ENCODE measurements at places on chromosomes 6 and 20.

- peak; percentile 61 for DNase-seq
Measured at GRCh38 chr6:149566410-149567193, 427 bp downstream of the GINM1 start.

- DNase-seq: no peak
Measured at GRCh38 chr6:142913511-142914047, 31.4 kb downstream of the HIVEP2 start.

GRCh38 chr20:40926928-40927327 lies 101.7 kb upstream of the TOP1 start:
- DNase-seq: no peak

GRCh38 chr6:140581601-140582000 lies 1207.2 kb upstream of the CITED2 start:
- DNase-seq: no peak

DNA sequence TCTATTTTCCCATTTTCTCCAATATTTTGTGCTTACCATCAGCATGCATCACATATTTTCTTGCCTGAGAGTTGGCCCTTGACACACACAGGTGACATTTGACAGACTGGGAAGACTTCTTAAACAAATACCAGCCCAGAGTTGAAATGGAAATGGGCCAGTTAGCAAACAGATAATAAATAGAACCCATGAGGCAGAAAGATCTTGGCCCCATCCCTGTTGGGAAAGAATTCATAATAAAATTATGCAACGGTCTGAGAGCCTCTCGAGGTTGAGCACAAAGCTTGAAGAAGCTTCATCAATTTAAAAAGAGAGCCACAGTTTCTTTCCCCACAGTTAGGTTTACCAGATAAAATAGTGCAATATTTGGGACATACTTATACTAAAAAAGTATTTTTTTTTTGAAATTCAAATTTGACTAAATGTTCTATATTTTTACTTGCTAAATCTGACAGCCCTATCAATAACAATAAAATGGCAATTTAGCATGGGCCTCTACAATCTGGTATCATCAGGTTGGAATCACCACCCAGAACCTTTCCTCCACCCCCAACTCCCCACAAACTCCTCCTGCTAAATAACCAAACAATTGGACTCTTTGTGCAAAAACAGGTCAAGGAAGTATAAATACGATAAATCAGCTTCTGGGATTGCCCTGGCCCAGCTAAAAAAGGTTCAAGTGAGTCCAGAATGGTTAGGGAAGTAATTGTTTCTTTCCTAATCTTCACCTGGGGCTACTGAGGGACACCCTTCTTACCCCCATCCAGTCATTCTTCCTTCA lies 129.8 kb downstream of the CD164 start:
- DNase-seq: no peak

GRCh38 chr20:48679599-48679998 lies 148.2 kb downstream of the PREX1 start:
- DNase-seq: no peak

GRCh38 chr6:159172091-159172491 lies 2.9 kb downstream of the FNDC1 start:
- peak; percentile 26 for DNase-seq

DNA sequence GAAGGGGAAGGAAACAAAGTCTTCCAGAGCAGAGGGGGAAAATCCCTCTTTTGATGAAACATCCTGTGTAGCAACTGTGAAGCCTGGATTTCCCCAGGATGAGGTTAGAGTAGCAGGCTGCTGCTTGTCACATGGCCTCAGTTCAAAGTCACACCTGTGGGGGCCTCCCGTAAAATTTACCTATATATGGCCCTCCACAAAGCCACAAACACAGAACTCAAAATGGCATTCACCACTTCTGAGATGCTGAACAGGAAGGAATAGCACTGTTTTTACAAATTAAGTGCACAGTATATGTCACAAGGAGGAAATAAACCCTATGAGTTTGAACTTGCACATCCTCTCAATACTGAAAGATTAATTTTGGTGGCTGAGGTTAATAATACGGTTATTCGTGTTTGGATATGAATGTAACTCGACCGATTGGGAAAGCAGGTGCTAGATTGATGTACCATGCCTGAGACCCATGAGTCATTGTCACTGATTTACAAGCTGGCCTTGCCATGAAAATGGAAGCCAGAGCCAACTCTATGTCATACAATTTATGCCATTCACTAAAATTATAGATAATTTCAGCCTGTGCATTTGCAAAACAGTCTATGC lies 70.6 kb downstream of the SGK1 start:
- DNase-seq: no peak

GRCh38 chr6:137011406-137011805 lies 33.4 kb downstream of the IL20RA start:
- no peak for DNase-seq

GRCh38 chr6:128595544-128595943 lies 75.1 kb upstream of the PTPRK start:
- no peak for DNase-seq

- no peak for DNase-seq
Measured at GRCh38 chr6:14423330-14423729, 305.8 kb downstream of the CD83 start.

- no peak for DNase-seq
Measured at GRCh38 chr20:14383335-14383734, 45.9 kb upstream of the FLRT3 start.

DNA sequence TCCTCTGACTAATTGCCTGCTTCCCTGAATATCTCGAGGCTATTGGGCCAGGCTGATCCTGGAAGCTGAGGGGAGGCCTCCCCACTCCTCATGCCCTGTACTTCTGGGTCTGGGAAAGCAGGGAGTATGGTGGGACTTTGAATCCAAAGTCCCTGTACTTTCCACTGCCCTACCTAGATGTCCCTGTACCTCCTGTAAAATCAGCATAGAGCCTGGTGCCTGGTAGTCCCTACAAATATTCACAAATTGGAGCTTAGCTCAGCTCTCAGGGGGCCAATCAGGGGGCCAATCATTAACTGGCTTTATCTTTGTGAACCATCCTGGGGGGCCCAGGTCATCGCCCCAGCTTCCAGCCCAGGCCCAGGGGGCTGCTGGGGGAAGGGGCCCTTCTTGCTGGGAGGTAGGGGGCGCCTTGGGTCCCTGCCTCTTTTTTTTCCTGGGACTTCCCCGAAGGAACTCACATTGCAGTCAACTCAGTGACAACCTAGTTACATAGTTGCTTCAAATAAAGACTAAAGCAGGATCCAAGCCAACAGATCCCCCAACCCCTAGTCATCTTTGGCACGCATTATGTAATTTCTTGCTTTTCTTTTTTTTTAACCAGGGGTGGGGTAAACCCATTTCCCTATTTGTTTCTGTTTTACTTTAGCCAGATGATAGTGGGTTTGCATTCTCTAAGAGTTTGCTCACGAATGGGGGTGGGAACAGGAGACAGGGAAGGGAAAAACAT lies 6.9 kb upstream of the VEGFA start:
- peak; percentile 46 for DNase-seq

DNA sequence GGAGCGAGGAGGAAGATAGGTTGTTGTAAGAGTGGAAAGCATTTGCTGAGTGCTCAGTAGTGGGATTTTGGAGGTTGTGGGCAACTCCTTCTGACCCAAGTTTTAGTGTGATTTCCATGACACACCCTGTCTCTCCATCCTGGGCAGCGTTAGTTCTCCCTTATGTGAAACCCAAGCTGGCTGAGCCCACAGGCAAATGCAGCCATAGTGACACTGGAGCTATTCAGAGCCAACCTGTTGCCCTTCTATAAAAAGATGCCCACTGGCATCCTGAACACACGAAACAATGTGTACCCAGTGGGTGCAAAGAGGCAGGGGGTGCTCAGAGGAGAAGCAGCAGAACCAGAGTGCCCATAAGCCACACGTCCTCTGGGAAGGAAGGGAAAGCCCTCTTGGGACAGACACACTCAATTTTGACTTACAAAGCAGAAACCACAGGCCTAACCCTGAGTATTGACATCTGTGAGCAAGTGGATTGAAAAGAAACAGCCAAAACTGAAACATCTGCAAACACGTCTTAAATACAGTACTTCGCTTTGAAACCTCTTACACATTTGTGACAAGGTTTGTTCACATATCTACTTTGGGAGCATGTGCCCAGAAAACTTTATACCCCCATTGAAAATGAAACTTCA lies 54.6 kb downstream of the BPIFB1 start:
- no peak for DNase-seq

- no peak for DNase-seq
Measured at GRCh38 chr20:50607850-50608749, 83.2 kb downstream of the RIPOR3 start.

GRCh38 chr6:95794749-95795148 lies 217.4 kb downstream of the MANEA start:
- DNase-seq: no peak

GRCh38 chr6:4812068-4812467 lies 35.9 kb downstream of the CDYL start:
- DNase-seq: no peak

DNA sequence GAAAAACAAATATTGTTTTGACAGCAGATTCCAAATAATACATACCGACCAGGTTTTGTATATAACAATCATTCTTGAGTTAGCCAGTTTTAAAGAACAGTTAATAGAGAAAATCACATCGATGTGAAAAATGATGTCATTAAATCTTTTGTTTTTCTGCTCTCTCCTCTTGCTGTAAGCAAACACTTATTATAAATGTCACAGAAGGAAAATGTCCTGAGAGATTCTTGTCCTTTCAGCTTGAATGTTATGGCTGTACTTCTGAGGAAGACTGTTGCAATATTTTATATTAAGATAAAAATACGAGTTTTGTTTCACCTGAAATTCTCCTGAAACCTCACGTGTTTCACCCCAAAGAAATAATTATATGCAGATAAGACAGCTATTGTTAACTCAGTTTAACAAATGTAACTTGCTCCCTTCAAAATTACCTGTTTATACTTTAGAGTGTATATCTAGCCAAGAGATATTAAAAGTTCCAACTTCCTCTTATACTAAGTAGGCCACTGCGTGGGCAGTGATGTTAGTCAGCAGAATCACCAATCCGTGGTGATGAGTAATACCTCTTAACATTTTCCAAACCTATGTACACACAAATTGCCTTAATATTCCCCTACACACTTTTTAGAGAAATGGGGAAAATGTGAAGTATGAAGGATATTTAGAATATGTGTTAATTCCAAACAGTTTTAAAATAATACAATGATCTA lies 1111.4 kb upstream of the CITED2 start:
- peak; percentile 61 for DNase-seq

GRCh38 chr20:51766994-51767866 lies 960 bp downstream of the ATP9A start:
- peak; percentile 64 for DNase-seq

GRCh38 chr6:133551847-133552341 lies 310.7 kb downstream of the EYA4 start:
- DNase-seq: peak; percentile 90

DNA sequence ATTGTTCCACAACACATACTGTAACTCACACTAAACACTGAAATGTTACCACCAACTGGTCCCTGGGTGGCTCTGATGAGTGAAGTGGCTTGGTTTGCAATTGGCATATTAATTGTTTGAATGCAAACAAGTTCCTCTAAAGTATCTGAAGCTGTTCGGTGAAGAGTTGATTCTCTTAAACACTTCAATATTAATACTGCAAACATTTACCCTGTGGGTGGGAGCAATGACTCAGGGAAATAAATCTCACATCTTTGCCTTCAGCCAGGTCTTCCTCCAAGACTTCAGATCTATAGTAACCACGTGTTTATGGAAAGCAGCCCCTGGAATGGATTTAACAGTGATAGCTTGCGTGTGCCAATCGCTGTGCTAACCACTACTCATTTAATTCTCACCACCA lies 176.0 kb downstream of the MAFB start:
- no peak for DNase-seq

GRCh38 chr6:17984812-17985670 lies 2.4 kb downstream of the KIF13A start:
- no peak for DNase-seq

DNA sequence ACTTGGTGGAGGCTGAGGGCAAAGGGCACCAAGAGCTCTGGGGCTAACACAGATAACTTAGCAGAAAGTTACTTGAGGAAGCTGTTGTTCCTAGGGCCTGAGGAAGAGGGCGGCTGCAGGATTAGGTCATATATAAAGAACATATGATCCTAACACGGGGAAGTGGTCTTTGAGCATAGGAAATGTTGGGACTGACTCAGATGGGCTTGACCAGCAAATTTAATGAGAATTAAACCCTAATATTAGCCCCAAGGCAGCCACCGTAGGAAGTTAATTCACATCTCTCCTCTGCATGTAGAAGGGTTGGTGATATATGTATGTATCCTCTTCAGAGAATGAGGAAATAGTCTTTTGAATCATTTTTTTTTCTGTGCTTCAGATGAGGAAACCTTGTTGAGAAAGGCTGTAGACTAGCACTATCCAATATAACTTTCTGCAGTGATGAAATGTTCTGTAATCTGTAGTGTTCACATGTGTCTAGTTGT lies 9.2 kb upstream of the ZBTB9 start:
- DNase-seq: no peak

GRCh38 chr6:87251225-87251624 lies 71.2 kb upstream of the SMIM8 start:
- no peak for DNase-seq

GRCh38 chr20:49694450-49695071 lies 19.1 kb downstream of the B4GALT5 start:
- DNase-seq: no peak

- DNase-seq: no peak
Measured at GRCh38 chr6:71481011-71481410, 192.4 kb downstream of the OGFRL1 start.

DNA sequence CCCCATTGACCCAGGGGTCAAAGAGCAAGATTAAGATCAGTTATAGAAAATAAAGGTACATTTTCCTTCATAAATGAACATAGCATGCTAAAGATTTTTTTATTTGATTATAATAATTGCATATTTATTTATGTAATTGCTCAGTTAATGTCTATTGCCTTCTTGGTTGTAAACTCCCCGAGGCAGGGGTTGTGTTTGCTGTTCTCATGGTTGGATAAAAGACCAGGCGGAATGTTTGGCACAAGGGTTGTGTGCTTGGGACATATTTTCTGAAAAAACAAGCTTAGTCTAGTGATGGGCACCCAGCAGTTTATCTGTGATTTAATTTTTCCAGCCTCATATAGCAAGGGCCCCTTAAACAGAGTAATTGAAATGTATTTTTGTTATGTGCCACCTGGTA lies 47.5 kb upstream of the ZFP64 start:
- no peak for DNase-seq

Data from AG20443 (cell line).